ENCODE measurements at places on chromosomes 3 and 15.

DNA sequence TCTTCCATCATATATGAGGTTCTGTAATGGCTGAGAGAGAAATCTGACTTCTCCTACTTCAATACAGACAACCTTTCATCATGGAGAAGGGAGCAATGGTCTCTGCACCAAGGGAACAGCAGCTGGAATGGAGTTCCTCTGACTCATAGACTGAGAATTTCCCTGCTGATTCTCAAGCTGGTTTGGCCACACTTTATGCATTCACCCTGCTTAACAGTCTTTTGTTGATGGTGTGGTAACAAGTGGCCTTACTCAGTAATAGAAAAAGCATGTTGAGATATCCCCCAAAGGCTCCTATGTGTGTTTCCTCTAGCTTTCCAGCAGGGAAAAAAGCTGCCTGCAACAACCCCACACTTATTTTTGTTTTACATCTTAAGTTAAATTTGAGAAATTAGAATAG, 138.1 kb downstream of the GREM1 start:
- no peak for DNase-seq

DNA sequence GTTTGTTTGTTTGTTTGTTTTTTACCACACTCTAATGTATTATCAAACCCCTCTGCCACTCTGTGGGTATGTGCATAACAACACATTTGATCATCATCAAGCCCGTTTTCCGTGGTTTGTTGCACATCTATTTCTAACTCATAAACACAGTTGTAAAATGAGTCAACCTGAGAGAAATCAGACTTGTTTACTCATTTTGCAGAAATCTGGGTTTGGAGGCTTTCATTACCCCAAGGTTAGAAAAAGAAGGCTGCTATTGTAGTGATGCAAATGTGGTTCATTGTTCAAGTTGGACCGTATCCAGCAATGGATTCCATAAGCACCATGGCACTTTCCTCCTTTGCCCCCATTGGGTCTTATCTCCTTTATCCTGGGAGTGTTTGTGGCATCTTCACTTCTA, 353.2 kb upstream of the SOX2 start:
- no peak for DNase-seq

DNA sequence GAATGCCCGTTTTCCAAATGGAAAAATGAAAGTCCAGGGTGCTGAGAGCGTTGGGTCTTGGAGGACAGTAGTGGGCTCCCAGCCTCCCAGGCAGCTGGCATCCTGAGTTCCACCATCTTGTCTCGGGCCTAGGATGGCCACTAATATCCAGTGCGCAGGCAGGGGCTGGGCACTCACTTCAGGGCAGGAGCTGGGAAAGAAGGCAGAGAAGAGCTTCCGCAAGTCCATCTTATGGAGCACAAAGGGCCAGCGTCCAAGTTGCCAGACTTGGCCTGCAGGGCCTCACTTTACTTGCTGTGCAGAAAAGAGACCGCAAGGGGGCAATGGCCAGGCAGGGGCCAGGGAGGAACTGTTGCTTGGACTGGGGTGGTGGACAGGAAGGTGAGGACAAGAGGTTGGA, 46.1 kb downstream of the IQSEC1 start:
- DNase-seq: no peak

DNA sequence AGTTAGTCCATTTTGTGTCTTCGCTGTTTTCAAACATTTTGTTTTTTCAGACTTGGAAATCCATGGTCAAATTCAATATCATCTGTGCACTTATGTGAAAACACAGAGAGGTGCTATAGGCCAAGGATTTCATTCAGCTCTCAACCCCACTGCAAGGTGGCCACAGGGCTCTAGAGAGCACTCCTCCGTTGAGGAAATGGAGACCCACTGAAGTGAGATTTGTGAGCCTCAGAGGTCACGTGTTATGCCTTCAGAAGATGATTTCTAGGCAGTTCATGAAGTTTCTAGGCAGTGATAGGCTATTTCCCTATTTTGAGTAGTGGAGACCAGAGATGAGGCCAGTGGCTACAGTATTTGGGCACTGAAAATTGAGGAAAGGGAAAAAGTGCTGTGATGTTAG, 88.2 kb downstream of the UNC13C start:
- no peak for DNase-seq
